ENCODE measurements at places on chromosomes 2 and 18.
A peak's percentile ranks its signal among the peaks of the same experiment; 100 is the strongest.

DNA sequence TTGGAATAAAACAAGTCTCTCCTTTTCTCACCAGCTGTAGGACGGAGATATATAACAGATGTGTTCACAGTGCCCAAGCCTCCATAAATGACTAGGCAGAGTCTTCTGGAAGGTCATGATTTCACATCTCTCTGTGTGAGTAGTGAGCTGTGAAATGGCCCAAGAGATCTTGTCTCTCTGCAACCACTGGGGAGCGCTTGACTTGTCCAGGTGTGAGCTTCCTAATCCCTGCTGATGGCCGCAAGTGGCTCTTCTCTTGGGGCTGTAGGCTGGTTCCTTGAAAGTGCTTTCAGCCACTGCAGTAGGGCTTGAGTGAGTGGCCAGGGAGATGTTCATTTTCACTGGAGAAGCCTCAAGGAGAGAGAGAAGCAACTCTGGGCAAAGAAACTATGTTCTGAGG, 38.1 kb upstream of the OTOS start:
- DNase-seq = no peak

DNA sequence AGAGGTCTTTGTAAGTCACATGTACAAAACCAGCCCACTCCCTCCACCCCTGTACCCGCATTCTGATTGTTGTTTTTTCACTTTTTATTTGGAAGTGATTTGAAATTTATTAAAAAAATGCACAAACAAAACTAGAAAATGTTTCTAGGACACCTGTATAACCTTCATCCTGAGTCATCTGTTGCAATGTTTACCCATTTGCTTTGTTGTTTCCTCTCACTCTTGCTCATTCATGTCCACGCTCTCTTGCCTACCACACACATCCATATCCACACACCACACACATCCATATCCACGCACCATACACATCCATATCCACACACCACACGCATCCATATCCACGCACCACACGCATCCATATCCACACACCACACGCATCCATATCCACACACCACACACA, 18.8 kb downstream of the ZNF407 start:
- DNase-seq = no peak

DNA sequence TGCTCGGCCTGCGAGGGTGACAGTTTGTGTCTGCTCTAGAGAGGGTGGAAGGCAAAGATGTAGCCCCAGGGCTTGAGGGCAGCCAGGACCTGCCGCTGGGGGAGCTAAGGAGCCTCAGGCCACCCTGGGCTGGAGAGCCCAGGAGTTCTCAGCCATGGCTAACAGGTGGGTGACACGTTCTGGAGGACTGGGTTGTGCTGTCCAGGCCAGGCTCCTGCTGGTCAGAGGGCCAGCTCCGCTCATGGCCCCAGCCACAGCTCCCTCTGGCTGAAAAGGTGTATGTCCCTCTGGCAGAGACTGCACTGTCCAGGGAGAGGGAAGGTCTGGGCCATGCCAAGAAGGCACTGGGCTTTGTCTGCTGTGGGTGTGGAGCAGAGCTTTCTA, 19.2 kb downstream of the TMEM185B start:
- no peak for DNase-seq

GRCh38 chr2:201156640-201157039, 26.3 kb upstream of the CASP10 start:
- DNase-seq = no peak

- no peak for DNase-seq
Observed at GRCh38 chr2:105671156-105671555, 73.6 kb upstream of the NCK2 start.

DNA sequence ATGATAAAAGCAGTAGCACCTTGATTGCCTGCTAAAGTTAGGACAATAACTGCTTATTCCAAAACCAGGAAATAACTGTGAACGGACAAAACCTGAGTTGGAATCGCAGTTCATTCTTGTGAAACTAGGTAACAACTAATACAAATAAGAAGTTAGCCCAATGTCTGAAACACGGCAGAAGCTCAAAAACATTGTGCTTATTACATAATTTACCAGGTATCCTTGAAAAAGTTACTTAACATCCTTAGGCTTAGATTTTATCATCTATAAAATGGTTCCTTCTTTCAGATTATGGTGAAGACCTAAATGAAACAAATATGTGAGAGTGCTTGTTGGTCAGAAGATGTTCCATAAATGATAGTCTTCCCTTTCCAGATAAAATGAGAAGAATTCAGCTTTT, 32.4 kb downstream of the RTN4 start:
- no peak for DNase-seq

GRCh38 chr2:207768168-207768865, 1.4 kb downstream of the FZD5 start:
- peak; percentile 66 for DNase-seq

- no peak for DNase-seq
Observed at GRCh38 chr18:26853401-26853800, 12.1 kb downstream of the AQP4 start.

DNA sequence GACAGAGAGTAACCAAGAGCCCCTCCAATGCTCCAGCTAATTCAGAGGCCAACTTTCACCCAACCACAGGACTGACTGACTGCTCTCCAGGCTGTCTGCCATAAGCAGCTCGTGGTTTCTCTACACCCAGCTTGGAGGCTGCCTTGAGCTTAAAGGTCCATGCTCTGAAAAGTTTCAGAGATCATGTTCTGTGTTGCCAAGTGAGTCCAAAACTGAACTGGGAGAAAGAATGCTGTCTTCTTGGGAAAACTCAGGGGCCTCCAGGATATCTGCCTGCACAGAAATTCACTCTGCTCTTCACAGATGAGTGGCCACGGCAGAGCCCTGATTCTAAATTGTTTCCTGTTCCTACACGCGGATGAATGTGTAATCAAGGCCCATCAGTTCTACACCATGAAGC, 51.1 kb downstream of the LPIN2 start:
- DNase-seq = no peak

- DNase-seq = no peak
Observed at GRCh38 chr2:98912957-98913915, 22.8 kb downstream of the CRACDL start.

- DNase-seq = no peak
Observed at GRCh38 chr2:220695397-220696279, 876.5 kb downstream of the EPHA4 start.

DNA sequence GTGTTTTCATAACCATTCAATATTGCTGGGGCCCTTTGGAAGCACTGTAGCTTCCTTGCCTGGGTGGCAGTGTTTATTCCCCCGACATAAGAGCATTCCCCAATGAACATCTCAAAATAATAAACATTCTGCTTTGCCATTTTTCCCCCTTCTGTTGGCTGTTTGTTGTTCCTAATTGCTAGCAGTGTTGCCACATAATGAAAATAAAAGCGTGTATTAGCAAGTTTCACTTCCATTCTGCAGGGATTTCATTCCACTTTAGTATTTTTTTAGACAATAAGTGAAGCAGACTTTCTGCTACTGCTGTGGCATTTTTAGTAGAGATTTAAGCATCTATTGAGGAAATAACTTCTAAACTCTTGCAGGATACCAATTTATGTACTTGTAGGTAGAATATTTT, 154.7 kb upstream of the GALNT13 start:
- DNase-seq = no peak

DNA sequence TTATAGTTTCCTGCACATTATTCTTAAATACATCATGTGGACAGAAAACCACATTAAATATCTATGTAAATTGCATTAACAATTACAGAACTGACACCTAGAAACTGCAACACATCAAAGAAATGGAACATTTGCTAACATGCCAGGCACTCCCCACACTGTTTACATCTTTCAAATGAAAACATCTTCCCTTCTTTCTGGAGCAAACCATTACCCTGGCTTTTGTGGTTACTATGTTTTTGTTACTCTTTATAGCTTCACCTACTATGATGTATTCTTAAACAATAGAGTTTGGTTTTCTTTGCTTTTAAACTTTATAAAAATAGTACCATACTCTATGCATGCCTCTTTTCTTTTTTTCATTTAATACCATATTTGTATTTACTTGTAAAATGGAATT, 1894.5 kb upstream of the CELF4 start:
- no peak for DNase-seq

DNA sequence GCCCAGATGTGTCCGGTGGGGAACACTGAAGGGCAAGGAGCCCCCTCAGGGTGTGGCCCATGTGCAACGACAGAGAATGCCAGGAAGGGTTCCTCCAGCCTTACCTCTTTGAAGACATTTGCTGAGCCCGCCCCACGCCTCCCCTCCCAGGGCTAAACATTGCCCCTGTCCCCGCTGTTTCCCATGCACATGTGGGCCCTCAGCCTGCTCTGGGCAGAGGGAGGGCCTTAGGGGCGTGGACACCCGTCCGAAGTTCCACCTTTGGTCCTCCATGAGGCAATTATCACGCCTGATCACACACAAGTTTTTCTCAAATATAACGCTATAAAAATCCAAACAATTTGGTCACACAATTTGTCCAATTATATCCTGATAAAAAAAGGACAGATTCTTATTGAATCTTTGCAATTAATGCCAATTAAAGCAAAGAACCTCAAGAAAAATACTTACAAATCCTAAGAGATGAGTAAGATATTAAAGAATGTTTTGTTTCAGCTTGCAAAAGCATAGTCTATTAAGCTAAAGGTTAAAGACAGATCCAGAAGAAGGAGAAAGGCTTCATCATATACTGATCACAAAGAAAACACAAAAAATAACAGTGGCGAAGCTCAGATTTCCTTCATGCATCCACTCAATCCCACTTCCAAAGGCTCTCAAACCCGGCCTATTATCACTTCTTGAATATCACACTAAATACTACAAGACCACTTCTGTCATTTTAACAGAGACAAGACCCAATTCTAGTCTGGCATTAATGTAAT, 55.2 kb upstream of the LDLRAD4 start:
- DNase-seq = no peak

DNA sequence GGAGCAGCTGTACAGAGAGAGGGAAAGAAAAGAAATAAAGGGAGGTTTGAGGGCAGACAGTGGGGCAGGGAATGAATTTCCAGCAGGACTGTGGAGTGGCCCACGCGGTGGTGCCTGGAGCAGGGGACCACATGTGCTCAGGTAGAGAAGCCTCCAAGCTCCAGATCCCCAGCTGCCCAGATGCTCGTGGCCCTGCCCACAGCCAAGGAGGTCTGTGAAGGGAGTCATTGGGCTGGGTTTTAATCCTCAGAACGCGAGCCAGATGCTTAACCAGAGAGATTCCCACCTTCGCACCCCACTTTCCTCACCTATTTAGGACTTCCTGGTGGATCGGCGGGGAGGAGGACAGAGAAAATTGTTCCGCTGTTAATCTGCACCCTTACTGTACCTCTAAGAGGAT, 369.4 kb downstream of the PARD3B start:
- no peak for DNase-seq

- no peak for DNase-seq
Observed at GRCh38 chr2:222568865-222569264, 87.0 kb downstream of the FARSB start.

GRCh38 chr18:57691363-57691762, 69.7 kb upstream of the NARS1 start:
- DNase-seq = no peak

DNA sequence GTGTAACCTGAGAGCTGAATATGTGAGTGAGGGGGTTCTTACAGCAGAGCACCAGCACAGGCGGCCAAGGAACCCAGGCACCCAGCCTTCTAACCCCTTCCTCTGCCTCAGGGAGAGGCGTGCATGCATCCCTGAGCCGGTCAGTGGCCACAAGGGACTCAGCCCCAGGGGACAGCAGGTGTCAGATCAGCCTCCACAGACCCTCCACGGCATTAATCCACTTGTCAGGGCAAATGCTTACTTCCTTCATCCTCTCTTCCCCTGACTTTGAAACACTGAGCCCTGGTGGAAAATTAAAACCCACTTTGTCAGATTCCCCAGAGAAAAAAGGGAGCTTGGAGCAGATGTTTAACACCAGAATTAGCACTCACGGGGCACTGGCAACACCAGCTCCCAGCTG, 60.5 kb upstream of the SMAD2 start:
- no peak for DNase-seq

DNA sequence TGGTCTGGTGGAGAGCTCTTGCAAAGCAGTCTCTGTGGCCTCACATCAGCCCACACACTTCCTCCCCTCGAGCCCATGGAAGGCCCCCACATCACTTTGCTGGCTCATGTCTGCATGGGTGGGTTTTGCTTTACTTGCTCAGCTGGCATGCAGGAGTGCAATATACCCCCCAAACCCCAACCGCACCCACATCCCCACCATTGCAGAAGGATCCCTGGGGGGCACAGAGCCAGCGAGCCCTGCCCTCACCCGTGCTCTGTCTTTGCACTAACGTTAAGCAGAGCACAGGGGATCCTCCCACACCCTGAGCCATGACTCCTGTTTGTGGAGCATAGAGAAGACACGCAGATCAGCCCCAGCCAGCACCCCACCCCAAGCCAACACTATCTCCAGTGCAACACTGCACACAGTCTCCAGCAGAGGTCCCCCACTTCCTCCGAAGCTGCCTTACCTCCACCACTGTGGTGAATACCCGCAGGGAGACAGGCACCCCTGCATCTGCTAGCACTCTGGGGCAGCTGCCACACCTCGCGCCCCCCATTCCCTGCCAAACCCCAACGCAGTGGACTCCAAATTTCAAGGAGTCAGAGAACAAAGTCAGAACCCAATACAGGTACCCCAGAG, 177.8 kb upstream of the RGPD4 start:
- DNase-seq = no peak

DNA sequence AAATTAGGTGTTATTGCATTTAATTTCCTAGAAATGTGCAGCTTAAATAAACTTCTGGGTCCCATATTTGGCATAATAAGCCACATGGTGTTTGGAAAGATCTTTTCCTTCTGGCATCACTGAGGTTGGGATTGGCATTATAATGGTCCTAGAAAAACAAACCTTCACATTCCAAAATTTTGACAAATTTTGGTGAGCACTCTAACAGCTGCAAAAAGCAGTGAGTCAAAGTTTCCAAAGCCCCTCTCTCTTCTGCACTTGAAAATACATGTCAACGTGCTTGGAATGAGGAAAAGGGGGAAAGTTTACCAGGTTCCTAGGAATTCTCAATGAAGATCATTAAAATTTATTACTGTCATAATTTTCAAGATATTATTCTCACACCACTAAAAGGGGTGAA, 77.8 kb upstream of the STK17B start:
- no peak for DNase-seq

- no peak for DNase-seq
Observed at GRCh38 chr2:95032868-95033603, 7.5 kb downstream of the MAL start.

DNA sequence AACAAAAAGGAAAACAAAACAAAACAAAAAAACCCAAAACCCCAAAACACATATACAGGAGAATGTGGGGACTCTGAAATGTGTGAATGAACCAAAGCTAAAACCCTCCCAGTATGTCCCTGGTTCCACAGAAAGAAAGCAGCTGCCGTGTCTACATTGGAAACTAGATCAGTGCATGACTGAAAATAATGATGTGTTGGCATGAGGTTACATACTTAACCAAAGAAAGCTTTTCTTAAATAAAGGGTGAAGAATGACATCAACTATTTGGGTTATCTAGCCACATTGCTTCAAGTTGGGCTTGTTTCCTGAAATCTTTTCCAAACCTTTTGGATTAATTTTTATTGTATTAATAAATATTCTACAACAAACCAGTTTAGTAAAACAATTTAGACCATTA, 91.9 kb upstream of the FN1 start:
- no peak for DNase-seq

Measured in GM06990 (cell line).